Activated CD8-positive, alpha-beta memory T cell treated with anti-CD3 and anti-CD28 coated beads, Interleukin-2, amount 10 ng/mL, durations not matched to agents 7 days and 5 days (primary cell): ENCODE measurements at places on chromosomes 1 and 21. TPM values are rescaled to one million over a fixed set of nuclear protein-coding genes. Genes with fewer than 3 reads are reported as not detected.

The LRP8 gene
- total RNA-seq: 65.1 TPM

The FAM177B gene
- total RNA-seq: 0.19 TPM

The POU3F1 gene
- total RNA-seq: not detected

The NFIA gene
- total RNA-seq: 5.4 TPM

The RRP1 gene
- 45.2 TPM for total RNA-seq

The HIVEP3 gene
- total RNA-seq: 15.1 TPM

The CYP4B1 gene
- total RNA-seq: not detected

DNA sequence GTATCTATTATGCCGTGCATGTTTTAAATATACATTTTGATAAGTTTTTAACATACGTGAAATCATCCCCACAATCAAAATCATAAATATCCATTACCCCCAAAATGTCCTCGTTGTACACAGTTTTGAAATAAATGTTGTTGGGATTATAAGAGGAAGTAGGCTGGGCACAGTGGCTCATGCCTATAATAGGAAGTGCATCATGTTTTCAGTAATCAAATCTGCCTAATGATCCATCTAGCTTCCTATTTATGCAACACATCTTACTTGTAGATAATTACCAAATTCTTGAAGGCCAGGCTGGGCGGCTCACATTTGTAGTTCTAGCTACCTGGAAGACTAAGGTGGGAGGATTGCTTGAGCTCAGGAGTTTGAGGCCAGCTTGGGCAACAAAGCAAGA is 15.0 kb upstream of the IFNGR2 start:
- no peak for DNase-seq

GRCh38 chr1:30683699-30684098 is 39.7 kb downstream of the MATN1 start:
- no peak for DNase-seq

DNA sequence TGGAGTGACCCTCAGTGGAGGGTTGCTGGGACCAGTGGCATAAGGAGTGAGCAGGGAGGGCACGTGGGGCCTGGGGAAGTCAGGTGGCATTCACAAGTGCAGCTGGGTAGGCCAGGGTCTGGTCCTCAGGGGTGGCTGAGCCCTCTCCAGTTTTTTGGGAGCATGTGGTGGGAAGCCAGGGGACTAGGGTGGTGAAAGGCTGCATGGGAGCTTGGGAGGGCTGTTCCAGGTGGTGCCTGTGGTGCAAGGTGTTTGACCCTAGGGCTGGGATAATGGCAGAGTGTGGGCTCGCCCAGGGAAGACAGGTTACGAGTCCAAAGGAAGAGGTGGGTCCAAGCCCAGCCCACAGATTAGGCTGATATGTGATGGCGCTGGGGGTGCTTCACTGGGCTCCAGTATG is 30.5 kb downstream of the MAN1C1 start:
- DNase-seq: peak; percentile 11

DNA sequence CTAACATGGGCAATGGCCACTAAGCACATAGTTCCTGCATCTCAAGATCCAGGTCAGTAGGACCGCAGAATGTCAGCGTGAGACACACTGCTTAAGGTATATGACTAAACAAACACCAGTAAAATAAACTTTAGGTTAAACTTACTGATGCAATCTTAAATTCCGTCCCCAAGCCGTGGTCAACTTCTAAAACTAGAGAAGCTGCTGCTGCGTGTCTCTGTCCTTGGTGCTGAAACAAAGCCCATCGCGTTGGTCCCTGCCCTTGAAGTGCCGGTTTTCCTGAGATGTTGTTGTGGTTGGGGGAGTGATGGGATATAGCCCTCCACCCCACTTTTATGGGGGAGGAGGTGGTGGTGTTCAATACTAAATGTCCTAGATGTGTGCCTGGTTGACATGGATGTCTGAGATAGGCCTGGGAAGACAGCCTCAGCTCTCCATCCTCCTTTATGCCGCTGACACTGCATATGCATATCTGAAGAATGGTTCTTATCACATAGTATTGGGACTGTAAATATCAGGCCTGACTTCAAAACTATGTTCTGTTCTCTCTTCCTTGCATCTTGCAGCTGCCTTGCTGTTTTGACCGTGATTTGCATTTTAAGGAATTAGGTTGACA is 72.0 kb upstream of the KCNA3 start:
- DNase-seq: peak; percentile 77

- no peak for DNase-seq
Measured at GRCh38 chr1:16126160-16126559, 29.7 kb downstream of the EPHA2 start.

DNA sequence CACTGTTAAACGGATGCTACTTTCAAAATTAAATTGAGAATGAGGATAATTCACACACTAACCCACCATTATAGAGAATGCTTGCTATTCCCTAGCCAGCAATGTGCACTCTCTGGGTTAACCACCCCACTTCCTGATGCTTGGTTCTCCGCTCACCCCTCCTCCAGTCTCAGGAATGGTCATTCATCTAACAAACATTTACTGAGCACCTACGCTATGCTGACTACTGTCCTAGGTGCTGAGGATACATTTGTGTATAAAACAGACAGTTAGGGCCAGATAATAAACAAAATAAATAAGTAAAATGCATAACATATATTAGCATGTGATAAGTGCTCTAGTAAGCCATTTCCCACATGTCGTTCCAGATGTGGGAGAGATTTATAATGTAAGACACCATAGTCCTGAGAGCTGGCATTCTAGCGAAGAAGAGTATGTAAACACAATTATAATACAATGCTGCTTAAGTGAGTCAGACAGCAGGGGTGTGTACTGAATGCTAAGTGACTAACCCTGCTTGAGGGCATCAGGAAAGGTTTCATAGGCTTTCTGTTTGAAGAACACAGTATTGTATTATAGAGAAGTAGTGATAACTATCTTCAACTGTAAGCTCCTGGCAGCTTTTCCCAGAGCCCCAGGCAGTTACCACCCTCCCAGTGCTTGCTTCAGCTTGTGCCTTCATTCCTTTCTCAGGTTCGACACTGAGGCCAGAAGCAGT is 126.7 kb upstream of the CACHD1 start:
- no peak for DNase-seq

GRCh38 chr1:228392111-228392936 is 14.3 kb downstream of the TRIM11 start:
- no peak for DNase-seq

DNA sequence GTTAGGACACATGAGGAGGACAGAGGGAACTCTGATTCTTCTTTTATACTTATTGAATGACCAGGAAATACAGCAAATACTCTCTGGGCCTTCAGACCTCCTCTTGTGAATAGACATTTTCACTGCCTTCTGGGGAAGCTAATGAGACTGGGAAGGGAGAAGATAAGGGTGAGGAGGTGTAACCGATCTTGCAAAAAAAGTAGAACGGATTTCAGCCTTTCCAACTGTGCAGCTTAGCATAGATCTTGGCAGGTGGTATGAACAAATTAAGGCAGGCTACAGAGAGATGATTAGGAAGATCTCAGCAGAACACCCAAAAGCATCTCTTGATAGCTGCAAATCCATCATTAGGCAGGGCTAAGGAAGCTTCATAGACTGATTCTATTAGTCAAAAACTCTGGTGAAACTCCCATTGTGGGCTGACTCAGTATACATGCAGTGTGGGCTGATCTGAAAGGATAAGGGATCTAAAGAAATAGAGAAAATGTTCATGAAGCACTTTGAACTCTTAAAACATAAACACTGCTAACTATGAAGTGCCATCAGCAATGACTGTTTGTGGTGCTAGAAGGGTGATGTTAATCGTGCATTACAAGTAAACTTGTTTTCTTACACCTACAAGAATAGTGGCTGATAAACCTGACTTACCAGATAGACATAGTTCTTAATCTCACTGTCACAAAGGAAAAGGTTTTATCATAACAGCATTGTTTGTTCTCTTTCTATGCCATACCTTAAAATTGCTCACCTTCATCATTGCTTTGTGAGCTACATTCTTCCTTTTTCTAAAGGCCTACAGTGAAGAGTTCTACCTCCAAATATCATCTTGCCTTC is 85.5 kb upstream of the PALMD start:
- no peak for DNase-seq

- DNase-seq: no peak
Measured at GRCh38 chr1:184424945-184425344, 38.1 kb downstream of the C1orf21 start.

DNA sequence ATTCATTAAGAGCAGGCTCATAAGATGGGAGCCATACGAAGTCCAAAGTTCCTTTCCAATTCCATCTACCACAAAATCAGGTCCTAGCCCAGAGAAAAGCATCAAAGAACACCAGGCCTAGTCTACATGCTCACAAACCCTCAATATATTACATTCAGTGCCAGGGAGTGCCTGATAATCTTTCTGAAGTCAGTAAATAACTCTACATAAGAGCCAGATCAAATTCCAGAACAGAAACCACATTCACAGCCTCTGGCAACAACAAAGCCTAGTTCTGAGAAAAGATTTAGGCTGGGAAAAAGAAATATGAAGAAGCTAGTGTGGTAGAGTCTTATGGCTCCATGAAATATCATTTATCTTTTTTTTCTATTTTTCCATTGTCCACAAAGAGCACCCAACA is 40.5 kb upstream of the RBBP5 start:
- DNase-seq: no peak

- no peak for DNase-seq
Measured at GRCh38 chr1:21299780-21300395, 9.6 kb upstream of the ECE1 start.

- no peak for DNase-seq
Measured at GRCh38 chr1:180966744-180967536, 54.2 kb downstream of the KIAA1614 start.

- DNase-seq: no peak
Measured at GRCh38 chr1:76627901-76628300, 239.4 kb upstream of the ST6GALNAC5 start.

DNA sequence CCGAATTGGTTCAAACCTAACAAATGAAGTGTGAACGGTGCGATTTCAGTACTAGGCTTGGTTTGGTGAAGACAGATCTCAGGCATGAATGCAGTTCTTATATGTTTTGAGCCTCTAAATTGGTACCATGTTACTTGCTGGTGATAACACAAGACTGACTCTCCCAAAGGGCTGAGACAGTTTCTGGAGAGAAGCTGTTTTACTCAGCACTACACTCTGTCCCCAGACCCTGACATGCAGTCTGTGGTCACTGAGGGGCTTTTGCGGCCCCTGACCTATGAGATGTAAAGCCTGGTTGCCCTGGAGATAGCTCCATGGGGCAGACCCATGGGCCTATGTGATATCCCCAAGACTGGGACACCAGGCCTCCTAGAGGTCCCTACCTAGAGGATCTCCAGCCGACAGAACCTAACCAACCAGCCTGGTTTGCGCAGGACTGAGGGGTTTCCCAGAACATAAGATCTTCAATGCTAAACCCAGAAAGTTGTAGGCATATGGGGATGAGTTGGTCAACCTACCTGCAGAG is 19.4 kb upstream of the FOXE3 start:
- DNase-seq: no peak

DNA sequence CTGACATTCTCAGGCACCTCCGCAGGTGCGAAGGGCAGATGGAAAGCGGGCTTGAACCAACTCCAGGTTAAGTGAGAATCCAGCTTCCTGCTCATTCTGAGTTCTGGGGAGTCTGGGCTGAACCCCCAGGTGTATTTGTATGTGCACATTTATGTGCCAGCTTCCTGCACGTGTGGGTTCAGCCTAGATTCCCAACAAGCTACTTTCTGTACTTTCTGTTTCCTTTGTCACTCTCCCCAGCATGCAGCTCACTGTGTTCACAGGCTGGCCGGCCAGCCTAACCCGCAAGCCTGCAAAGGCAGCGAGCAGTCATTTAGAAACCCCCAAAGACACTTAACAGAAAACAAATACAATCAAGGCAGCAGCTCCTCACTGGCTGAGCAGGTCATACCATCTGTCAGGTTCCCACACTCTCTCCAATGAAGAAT is 1.3 kb upstream of the IL19 start:
- DNase-seq: peak; percentile 94

- no peak for DNase-seq
Measured at GRCh38 chr1:59081795-59082194, 215.1 kb upstream of the FGGY start.

GRCh38 chr1:206030714-206031113 is 7.0 kb upstream of the CTSE start:
- DNase-seq: peak; percentile 75

DNA sequence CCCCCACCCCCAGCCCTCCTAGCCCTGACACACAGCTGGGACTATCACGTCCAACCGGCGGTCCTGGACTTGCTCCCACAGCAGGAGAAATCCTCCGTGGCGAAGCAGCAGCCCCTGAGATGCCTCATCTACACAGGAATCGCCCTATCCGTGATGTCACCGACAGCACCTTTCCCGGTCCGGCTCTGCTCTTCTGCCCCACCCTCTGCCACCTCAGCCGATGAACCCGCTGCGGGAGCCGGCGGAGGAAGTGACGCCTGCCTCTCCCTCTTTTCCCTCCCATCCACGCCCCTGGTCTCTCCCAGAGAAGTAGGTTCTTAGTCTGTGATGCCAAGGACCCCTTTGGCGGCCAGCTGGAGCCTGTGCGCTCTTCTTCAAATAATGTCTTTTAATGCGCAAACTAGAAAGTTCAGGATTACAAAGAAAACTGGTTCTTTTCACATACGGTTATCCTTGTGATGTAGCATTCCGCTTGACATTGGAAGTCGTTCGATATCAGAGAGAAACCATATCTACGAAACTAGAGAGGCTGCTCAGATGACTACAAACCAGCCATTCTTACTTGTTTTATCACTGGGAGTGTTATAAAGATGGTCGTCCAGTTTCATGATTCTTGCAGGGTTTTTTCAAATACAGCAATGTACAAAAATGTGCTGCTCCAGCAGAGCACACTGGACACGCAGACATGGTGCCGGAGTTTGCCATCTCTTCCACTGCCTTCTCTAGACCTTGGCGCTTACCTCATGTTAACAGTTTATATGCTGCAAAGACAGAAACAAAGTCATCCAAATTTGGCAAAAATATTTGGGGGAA is 120.3 kb downstream of the PPIAL4G start:
- DNase-seq: peak; percentile 55

DNA sequence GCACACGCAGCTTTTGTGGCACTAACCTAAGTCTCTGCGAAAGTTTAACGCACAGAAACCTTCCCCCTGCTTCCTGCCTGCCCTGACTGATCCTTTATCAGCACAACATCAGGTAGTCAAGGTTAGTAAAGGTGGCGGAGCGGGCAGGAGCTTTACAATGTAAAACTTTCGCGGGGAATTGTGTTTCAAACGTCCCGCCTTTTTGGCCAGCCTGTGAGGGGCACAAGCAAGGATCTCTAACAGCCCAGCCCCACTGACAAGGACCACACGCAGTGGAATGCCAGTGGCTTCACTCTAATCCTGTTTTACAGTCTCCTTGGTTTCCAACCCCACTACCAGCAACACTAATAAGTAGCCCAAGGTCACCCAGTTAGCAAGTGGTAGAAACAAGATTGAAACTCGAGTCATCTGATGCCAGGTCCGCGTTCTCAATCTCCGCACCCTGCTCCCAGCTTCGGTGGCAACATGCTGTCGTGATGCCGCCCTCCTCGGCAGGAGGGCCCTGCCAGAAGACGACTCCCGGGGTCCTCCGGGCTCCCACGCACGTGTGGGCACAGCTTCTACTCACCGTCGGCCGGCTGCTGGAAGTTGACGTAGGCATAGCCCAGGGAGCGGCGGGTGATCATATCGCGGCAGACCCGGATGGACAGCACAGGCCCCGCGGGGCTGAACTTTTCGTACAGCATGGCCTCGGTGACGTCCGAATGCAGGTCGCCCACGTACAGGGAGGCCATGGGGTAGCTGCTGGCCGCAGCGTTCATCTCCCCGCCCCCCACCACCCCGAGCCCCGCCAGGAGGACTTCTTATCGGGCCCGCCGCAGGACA is 1.2 kb downstream of the PABPC4 start:
- peak; percentile 74 for DNase-seq

GRCh38 chr1:186512698-186513457 is 52.0 kb upstream of the PDC start:
- DNase-seq: no peak
